ENCODE measurements at places on chromosomes 11 and 22.

- DNase-seq: peak; percentile 41
These were observed 6.6 kb downstream of the TSPAN4 start for GRCh38 chr11:849104-849824.

GRCh38 chr11:59429924-59430516 lies 3.8 kb upstream of the OR5A2 start:
- peak; percentile 0 for DNase-seq

DNA sequence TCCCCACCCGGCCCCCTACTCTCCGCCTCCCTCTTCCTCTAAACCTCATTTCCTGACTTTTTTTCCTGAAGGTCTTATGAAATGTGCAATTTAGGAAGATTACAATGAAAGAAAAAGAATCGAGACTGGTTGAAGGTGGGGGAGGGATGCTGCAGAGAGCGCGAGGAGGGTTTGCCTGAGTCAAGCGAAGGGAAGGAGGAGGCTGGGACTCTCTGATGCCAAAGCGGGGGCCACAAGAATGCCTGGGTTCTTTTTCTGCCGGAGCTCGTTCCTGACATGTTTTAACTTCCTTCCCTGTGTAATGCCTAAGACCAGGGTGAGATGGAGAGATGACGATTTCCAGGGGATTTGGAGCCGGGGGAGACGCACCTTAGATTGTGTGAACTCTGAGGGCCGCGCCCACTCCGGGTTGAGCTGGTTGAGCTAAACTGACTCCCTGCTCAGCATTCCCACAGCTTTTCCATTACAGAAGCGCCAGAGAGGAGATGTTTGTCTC lies 270.5 kb upstream of the SORL1-AS1 start:
- no peak for DNase-seq

DNA sequence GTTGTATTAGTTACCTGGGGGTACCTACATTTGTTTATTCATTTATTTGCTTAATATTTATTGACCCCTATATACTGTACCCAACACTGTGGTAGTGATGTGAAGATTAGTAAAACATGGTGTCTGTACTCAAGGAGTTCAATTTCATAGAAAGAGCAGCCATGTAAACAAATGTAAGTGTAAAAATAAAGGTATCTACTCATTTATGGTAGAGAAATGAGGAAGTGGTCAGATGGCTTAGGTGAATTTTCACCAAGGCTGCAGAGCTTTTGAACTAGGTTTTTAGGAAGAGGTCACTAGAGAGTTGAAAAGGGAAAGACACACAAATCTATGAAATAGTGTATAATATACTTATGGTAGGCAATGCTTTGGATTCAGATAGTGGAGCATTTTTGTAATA lies 11.1 kb downstream of the CTR9 start:
- no peak for DNase-seq

GRCh38 chr11:66072518-66072917 lies 2.4 kb downstream of the PACS1 start:
- DNase-seq: no peak

DNA sequence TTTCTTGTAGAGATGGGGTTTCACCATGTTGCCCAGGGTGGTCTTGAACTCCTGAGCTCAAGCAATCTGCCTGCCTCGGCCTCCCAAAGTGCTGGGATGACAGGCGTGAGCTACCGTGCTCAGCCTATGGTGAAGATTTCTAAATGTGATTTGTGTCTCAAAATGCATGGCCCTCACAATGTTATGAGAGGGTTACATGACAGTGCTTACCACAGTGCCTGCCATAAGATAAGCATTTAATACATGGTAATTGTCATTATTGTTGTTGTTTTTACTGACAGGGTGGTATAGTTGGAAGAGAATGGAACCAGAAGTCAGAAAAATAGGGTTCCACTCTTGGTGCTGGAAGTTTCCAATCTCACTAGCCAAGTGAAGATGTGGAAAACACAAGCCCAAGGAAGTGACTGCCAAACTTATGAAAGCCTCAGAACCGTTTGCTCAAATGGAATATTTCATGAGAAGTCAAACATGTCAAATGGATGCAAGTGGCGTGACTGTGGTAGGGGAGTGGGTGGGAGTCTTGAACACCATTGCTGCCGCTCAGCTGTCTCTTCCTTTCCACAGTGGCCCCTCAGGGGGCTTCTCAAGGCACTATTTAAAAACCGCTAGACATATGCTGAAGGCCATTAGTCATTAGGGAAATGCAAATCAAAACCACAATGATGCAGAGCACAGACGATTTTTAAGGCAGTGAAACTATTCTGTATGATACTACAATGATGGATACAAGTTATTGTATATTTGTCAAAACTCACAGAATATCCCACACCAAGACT lies 29.1 kb upstream of the LMO2 start:
- no peak for DNase-seq

- DNase-seq: no peak
These were observed 102.1 kb upstream of the FAT3 start for GRCh38 chr11:92122561-92122960.

- DNase-seq: no peak
These were observed 17.1 kb upstream of the MS4A4A start for GRCh38 chr11:60263402-60263801.

GRCh38 chr11:3183523-3183922 lies 18.4 kb upstream of the OSBPL5 start:
- DNase-seq: no peak

DNA sequence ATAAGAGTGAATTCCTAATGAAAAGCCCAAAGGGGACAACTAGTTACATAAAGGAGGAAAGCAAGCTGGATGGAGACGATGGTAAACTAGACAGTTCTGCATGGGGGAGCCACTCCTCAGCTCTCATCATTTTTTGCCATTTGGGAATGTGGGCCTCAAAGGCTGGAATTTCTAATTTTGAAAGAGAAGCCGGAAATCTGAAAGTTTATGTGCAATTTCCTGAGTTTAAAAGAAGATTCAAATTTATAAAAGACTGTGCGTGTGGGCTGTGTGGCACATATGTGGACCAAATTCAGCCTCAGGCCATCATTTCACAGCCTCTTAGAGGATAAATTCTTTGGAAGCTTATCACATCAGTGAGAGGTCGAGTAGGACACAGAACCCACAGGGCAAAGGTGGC lies 18.3 kb upstream of the CRY2 start:
- no peak for DNase-seq

DNA sequence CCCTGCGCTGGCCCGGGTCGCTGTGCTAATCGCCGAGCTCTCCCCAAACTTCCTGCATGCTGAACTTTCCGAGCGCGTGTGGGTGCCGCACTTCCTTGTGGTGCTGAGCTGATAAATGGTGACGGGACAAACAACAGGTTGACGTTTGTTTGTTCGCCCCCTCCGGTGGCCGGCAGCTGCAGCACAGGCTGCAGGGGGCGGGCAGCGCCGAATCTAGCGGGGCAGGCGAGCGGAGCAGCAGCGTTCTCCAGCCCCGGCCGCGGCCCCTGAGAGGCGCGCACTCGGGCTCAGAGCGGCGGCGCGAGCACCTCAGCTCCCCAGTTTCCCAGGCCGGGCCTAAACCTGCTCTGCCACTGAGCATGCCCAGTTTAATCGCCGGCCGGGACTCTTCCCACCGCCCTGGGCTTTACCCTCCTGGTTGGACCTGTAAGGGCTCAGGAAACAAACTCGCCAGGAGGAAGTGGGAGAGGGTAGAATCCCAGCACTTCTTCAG lies at the start of gene PDGFD:
PDGFD (minus strand) TSS at position 120 of the 493 bp plus-strand sequence.
- DNase-seq: peak; percentile 79

DNA sequence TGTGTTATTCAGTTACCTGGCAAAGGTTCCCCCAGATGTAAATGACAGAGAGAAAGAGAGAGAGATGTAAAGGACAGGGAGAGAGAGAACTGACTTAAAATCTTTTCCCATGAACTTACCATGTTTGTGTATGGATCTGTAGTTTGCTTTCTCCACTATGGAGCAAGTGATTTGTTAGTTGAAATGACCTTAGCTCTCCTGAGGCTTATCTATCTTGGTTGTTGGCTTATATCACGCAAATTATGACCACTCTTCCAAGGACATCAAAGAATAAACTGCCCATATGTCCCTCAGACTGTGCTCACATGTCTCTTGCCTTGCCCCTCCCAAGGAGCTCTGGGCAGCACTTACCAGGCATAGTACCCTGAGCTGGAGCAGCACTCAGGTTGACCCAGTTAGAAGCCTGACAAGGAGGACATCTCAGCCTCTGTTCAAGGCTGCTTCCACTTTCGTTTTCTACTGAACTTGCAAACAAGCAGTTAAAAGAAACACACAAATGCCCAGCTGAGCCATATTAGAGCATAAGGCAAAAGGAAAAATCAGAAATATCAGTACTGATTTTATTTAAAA lies 95.3 kb upstream of the RCN1 start:
- no peak for DNase-seq

Data from NCI-H510A (cell line).